Effector memory CD4-positive, alpha-beta T cell (primary cell): ENCODE measurements at places on chromosomes 7 and 10.

- no peak for DNase-seq
Observed at GRCh38 chr7:63029207-63029522, 969.5 kb upstream of the ZNF722 start.

- DNase-seq: no peak
Observed at GRCh38 chr7:95531605-95532219, 46.0 kb downstream of the ASB4 start.

DNA sequence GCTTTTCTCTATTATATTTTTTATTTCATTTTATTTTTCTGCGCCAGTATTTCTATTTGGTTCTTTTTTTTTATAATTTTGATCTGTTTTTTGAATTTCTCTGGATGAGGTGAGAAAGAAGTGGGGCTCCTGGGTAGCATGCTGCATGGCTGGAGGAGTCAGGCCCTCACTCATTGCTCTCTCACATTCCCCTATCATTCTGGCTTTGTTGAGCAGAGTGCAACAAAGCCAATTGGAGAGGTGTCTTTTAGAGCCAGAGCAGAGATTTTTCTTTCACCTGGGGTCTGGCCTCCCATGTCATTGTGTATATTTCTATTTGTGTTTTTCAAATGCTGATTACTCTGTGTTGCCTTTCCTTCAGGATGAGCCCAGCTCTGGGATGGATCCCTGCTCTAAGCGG is 330.0 kb upstream of the CDC14C start:
- DNase-seq: no peak

GRCh38 chr7:117048882-117049281 is 95.6 kb downstream of the ST7 start:
- DNase-seq: no peak

DNA sequence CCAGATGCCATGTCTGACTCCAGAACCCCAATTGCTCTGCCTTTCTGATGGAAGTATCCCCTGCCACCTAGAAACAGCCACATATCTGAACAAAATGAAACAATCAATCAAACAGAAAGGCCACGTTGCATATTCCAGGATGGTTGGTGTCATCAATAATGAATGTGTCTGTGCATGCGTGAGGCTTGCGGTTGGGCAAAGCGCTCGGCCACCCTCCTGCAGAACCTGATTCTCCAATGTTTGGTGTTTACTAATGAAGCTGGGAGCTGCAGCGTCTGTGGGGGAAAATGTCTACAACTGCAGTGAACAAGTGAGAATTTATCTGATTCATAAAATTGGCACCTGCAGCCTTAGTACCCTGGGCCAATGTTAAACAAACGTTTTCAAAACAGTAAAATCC is 121.2 kb upstream of the ADARB2 start:
- no peak for DNase-seq

GRCh38 chr10:114022766-114023597 is 20.7 kb upstream of the ADRB1 start:
- DNase-seq: no peak

DNA sequence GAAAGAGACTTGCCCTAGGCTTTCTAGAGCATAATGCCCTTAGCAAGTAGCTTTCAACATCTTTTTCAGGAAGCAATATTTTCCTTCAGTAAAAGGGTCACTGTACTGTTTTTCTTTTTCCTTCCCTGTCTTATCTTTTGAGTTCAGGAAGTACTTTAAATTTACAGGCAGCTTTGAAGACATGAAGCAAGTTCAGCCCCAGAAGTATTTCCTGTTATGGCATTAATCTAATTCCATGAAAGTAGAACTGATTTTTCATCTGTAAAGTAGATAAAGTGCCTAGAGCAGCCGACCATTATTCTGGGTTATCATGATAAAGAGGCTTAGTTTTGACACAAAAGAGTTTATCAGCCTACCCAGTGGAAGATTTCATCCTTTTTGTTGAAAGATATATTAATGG is 288.2 kb downstream of the ADK start:
- no peak for DNase-seq

DNA sequence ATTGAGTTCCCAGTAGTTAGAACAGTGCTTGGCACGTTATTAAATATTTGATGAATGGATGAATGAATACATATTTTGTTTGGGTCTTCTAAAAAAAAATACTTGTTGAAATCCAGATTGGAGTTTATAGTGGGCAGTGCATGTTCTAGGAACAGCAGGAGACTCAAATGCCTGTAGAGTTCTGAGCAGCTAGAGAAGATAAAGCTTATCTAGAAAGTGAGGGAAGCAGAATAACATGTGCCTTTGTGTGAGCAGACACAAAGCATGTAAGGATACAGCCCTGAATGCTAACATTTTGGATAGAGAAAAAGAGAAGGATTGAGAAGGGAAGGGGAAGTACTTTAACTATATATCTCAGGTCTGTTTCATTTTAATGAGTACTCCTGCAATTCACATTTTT is 71.9 kb downstream of the SRI start:
- DNase-seq: no peak

DNA sequence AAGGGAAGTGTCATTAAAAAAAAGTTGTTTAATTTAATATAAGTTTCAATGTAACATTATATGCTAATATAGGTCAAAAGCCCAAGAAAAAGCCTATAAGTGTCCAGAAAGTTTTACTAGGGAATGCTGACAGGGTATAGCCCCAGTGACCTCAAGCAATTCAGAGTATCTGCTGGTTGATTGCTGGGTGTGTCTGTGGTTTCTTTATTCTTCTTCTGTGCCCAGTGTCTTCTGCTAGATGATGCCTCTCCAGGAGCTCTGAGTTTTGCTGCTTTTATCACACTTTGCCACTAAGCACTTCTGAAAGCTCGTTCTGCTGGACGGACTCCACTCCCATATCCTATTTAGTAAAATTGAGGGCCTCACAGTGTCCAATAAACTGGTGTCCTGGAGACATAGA is 212.2 kb upstream of the NRG3 start:
- DNase-seq: no peak

DNA sequence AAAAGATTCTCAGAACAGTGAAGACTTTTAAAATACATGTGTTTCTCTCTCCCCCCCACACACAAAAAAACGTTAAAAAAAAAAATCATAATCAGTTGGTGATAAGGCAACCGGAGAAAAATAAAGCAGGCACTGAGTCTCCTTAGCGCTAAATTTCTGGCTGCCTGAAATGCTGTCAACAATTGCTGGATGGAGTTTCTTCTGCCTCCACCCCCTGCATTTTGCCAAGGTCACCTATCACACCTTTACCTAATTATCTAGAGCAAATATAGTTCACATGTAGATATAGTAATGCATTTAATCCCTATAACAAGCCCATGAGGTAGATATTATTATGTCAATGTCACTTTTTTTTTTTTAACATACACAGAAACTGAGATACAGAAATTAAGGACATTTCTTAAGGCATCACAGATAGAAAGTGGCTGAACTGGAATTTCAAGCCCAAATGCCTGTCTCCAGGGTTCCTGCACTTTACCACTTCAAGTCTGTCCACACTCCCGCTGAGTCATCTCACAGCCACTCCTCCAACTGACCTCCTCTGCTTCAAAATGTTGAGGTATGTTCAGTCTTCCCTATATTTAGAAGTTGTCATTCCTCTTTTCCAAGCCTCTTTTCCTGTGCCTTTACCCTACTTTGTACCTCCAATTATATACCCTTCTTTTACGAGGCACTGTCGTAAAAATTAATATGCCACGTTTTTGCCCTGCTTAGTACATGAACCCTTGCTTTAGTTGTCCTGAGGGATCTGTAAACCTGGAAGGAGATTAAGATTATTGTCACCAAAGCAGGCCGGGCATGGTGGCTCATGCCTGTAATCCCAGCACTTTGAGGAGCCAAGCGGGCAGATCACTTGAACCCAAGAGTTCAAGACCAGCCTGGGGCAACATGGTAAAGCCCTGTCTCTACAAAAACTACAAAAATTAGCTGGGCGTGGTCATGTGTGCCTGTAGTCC is 72.8 kb upstream of the MPP7 start:
- no peak for DNase-seq

GRCh38 chr10:86706401-86706841 is 38.1 kb downstream of the LDB3 start:
- DNase-seq: no peak

- DNase-seq: no peak
Observed at GRCh38 chr7:131625817-131626372, 69.5 kb upstream of the PODXL start.

DNA sequence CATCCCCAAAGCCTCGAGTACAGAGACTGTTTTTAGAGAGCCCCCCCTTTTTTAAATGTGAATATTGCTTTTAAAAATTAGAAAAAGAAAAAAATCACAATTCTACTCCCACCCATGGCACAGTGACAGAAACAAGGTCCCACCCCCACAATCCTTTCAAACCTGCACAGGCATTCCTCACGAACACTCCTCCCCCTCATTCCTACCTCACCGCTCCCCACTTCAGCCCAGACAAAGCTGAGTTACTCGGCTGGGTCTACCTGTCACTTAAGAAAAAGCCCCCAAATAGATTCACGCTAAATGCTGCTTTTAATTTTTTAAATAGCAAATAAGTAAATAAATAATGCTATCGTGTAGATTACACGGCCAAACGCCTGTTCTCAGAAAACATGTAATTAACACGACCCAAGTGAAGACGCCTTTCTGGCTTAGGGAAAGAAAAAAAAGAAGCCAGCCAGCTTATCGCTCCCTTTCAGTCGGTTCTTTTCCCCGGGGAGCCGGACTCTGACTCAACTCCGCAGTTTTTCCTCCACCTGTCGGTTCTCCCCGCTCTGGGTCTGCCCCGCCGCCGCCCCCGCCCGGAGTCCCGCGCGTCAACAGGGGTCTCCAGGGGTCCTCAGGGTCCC is 739 bp downstream of the MPP7 start:
- DNase-seq: no peak

GRCh38 chr7:128167791-128168666 is 73.0 kb upstream of the LEP start:
- no peak for DNase-seq

DNA sequence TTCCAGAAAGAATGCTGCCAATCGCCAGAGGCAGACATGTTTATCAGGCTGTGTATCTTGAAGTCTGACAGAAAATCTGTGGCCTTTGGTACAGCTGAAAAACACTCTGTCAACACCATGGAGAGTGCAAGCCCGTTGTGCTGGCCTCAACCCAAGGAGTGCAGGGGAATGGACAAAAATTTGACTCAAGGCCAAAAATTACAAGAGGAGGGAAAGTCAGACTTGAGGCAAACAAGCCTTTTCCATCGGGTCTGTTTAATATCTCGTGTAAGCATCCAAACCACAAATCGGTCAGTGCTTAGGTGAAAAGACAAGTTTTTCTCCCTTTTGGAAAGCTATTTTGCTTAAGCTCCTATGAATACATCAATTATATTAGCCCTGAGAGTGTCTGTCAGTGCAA is 305.3 kb upstream of the NFE2L3 start:
- DNase-seq: no peak

DNA sequence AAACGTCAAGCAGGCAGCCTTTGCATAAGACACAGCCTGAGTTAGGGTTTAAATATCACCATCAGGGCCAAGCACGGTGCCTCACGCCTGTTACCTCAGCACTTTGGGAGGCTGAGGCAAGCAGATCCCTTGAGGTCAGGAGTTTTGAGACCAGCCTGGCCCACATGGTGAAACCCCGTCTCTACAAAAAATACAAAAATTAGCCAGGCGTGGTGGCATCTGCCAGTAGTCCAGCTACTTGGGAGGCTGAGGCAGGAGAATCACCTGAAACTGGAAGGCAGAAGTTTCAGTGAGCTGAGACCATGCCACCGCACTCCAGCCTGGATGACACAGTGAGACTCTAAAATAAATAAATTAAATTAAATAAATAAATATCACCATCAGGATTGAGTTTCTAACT is 33.0 kb downstream of the SRPK2 start:
- no peak for DNase-seq

DNA sequence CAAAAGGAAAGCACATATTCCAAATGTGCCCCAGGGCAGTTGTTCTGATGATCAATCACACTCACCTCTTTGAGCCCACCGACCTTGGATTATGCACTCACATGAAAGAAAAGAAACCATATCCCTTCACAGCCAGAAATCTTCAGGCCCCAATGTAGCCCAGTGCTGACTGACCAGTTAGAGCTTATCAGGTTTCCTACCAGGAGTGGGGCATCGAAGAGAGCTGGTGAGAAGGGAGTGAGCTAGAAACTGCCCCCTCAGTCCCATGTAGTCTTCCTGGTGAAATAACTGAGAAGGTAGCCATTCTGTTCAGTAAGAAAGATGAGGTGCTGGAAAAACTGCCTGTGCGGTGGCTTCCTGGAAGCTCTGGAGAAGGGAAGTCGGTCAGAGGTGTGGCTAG is 32.2 kb downstream of the NRCAM start:
- no peak for DNase-seq

- no peak for DNase-seq
Observed at GRCh38 chr10:131271966-131272365, 39.6 kb downstream of the TCERG1L start.

GRCh38 chr7:128021366-128021765 is 9.9 kb downstream of the LRRC4 start:
- DNase-seq: no peak

GRCh38 chr7:42460933-42461332 is 223.9 kb upstream of the GLI3 start:
- DNase-seq: no peak

DNA sequence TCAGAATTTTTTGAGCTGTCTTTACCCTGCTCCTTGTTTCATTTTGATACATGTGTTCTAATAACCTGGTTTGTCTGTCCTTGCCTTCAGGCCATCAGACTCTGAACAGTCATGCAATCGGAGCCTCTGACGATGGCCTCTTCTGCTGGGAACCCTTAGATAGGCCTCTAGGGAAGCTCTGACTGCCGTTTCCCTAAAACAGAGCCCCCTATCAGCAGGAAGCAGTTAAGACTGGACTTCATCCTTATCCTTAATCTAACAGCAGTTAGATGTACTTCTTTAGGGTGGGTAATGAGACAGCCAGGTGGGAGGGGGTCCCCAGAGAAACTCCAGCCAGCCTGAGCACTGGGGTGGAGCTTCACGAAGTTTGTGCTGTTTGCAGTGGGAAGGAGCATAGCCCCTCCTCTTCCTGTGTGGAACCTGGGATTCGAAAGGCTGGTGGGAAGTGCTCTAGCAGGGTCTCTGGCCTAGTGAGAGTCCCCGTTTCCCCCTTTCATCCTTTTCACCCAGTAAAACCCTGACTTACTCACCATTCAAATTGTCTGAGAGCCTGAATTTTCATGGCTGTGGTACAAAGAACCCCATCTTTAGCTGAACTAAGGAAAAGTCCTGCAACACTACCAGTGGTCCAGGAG is 28.4 kb upstream of the SORCS3 start:
- no peak for DNase-seq
